ENCODE measurements at places on chromosomes 2 and 18.
A peak's percentile ranks its signal among the peaks of the same experiment; 100 is the strongest.

GRCh38 chr18:63828656-63829055 lies 53.4 kb downstream of the SERPINB7 start:
- DNase-seq, result no peak

GRCh38 chr18:53375621-53376020 lies 848.8 kb downstream of the MBD2 start:
- DNase-seq, result no peak

- DNase-seq, result peak; percentile 15
These were observed 64.8 kb downstream of the COX7A2L start for GRCh38 chr2:42296226-42296625.

DNA sequence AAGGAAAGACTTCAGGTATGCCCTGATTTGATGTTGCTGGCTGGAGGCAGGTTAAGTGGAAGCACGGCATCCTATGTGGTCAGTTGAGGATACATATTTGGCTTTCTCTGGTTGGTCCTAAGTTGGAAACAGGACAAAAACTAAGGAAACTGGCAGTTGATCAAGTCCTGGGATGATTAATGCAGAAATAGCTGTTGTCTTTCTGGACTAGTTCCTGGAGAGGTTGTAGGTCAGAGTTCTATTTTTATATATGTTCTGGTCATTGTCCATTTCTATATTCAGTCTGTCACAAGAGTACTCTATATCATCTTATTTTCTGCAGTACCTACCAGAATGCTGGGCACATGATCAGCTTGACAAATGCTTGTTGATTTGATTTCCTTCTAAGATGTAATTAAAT lies 4.0 kb upstream of the SLC35F5 start:
- DNase-seq, result no peak

- no peak for DNase-seq
These were observed 246.8 kb downstream of the AGPS start for GRCh38 chr2:177639262-177639914.

DNA sequence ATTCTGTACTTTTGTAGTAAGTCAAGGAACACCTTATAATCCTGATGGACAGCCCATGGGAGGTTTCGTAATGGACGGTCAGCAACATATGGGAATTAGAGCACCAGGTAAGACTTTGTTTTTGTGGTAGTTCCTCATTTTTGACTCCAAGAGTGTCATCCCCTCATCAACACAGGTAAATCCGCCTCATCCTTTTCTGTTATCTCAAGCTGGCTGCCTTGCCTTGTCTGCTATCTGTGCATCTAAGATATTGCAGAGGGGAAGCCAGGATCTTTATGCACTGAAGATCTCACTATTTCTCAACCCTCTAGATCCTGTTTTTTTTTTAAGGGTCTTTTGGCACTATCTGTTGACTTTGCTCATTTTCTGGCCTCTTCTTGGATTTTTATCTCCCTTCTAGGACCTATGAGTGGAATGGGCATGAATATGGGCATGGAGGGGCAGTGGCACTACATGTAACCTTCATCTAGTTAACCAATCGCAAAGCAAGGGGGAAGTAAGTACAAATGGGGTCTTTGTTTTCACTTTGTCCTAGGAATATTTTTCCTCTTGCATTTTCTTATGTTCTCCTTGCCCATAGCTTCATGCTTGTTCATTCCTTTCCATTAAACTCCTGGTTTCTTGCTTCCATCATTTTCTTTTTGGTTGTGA lies 133.8 kb downstream of the MEIS1 start:
- no peak for DNase-seq

GRCh38 chr2:29990129-29990528 lies 68.7 kb upstream of the ALK start:
- no peak for DNase-seq

DNA sequence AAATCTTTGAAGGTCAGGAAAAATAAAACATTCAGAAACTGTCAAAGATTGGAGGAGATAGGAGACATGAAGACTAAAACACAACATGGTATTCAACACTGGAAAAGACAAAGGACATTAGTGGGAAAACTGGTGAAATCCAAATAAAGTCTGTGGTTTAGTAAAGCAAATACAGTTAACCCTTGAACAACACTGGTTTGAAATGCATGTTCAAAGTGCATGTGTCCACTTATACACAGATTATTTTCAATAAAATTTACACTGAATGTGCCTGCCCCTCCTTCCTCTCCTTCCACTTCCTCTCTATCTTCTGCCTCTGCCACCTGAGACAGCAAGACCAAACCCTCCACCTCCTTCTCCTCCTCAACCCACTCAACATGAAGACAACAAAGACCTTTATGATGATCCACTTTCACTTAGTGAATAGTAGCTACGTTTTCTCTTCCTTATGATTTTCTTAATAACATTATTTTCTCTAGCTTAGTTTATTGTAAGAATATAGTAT lies 14.5 kb downstream of the OLA1 start:
- no peak for DNase-seq

Measured in GM06990 (cell line).